Posterior cingulate gyrus (tissue), 11 donors: ENCODE measurements at places on chromosomes 3 and 15.

DNA sequence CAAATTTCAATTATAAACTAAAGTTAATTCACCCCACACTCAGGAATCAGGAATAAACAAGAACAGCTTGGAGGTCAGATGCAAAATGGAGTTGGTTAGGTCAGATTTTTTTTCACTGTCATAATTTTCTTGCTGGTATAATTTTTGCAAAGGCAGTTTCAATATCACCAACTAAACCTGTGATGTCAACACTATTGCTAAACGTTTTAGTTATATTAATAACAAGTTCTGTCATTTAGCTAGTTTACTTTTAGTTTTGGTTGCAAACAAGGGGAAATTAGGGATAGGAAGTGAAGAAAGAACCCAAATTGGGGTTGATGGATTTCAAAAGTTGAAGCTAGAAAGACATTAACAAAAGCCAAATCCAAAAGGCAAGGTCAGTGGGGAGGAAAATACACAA is 4.6 kb upstream of the CPB1 start:
- no peak for DNase-seq

DNA sequence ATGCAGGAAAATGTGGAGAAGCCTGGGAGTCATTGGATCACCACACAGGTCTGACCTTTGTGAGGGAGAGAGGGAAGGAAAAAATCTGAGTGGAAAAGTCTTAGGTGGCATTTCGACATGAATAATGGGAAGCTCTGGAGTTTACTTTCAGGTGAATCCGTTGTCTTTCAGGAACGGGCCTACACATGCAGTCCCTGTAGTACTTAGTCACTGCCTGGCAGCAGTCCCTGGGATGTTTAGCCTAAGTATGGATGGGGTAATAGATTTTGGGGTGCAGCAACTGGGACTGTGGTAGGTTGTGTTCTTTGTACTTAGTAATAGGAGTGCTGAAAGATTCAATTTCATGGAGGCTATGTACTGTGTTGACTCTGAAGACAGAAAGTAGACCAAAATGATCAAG is 227.5 kb upstream of the EPHA3 start:
- DNase-seq: no peak

DNA sequence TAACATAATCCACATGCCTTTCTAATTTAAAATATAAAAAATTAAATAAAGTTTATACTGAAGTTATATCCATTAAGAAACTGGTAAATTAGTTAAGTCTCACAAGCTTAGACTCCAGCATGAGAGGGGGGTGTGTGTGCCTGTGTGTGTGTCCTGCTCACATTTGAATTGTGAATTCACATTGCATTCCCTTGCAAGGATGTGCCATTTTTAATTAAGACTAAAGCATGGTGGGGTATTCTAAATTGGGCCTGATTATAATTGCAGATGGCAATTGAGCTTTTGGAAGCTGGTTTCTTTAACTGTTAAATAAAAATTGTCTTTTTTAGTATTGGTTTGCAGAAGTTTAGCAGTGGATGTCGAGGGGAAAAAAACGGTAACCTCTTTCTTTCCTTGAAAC is 56.9 kb downstream of the PTPRG start:
- no peak for DNase-seq

DNA sequence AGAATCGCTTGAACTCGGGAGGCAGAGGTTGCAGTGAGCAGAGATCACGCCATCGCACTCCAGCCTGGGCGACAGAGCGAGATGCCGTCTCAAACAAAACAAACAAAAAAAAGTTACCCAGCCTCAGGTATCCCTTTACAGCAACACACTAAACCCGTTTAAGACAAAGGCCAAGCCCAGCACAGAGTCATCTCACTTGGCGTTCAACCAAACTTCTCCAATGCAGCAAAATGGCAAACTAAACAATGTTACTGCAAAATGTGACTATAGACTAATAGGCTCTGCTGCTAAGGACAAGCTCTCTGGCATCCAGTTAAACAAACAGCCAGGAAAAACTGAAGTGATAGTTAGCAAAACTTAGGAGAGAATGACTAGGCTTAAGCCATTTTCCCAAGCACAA is 6.4 kb upstream of the FAM219B start:
- no peak for DNase-seq

DNA sequence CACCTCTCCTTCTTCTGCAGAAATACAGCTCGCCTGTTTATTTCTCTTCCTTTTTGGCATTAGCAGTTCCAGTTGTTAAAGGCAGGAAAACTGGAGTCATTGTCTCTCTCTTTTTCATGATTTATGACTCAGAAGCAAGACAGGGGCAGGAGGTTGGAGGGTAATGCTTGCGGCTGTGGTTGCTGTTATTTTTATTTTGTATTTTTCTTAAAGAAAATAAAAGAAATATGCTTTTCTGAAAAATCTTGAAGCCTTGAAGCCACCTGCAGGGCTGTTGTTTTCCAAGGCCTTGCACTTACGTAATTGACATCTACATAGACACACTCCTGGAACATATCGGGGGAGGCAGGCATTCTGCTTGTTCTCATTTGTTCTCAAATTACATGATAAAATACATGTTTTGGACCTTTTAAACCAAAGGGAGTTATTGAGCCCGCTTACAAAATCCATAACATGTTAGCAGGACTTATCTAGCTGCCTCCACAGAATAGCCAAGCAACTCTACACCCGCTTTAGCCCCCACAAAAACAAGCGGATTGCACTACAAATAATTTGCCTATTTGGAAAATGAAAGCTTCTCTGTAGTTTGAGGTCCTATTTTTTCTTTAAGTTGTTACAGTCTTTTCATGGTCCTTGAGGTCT is 1004.6 kb upstream of the NR2F2 start:
- no peak for DNase-seq

DNA sequence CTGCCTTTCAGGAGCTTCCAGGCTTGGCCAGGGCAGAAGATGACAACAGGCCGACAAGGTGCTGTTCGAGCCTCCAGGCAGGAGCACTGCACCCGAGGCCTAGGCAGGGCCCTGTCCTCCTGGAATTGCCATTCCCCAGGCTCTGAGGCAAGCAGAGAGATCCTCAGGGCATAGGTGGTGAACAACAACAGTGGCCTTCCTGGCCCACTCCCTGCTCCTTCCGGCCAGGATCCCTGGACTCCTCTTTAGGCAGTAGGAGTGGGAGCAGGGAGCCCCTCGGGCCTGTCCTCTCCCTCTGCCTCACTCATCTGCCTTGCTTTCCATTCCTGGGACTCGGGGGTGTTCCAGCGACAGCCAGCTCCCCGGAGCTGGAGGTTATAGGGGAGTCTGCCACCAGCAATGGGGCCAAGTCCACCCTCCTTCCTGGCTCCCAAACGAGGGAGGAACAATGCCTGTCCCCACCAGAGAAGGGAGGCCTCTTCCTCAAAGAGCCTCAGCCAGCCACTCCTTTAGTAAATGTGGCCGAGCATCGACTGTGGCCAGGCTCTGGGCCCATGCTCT is 135.0 kb downstream of the NUP210 start:
- DNase-seq: no peak

DNA sequence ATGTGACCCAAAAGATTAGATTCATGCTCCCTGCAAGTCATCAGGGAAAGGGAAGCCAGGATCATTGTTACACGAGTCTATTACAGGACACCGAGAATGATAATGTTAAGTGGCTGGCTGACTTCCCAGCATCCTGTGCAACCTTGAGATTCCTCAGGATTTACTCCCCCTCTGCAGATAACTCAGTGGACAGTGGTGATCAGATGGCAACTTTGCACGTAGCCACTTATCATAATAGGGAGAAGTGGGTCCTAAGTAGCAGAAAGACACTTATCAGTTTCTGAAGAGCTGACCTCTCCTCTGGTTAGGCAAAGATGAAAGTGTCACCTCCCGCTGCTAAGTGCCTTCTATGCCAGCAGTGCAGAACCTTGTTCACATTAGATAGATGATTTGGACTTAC is 6.7 kb upstream of the TMPRSS7 start:
- no peak for DNase-seq

- DNase-seq: no peak
These were observed 49.8 kb downstream of the LDHAL6B start for GRCh38 chr15:59256482-59256881.

DNA sequence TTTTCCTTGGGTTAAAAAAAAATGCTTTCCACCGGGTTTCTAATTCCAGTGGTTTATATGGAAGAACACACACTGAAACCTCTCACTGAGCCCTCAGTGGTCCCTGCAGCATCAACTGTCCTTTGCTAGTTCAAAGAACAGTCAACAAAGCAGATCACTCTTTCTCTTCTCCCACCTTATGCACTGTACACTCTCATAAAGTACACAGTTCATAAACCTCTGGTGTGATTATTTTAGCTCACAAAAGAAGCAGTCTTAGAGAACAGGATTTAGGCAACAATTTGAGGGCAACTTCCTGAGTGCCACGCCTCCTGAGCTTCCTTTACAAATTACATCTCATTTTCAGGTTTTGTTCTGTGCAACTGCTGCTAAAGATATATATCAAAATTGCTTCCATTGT is 728.4 kb upstream of the GOLIM4 start:
- DNase-seq: no peak

GRCh38 chr3:45654397-45654944 is 34.7 kb upstream of the SACM1L start:
- DNase-seq: no peak

DNA sequence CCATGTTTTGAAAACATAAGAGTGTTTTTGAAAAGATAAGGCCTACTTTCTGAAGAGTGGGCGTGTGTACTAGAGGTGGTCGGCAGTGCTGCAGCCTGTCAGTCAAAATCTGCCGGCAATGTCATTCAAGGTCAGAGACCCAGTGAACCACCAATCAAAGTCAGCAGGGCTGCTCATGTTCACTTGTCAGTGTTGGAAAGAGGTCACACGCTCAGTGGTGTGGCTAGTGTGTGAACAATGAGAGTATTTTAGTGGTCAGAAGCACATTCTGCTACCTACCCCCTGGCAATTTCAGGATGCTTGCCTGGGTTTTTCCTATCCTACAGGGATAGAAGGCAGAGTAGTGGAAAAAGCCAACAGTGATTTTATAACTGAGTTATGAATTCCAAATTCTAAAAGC is 278.5 kb upstream of the ONECUT1 start:
- no peak for DNase-seq

DNA sequence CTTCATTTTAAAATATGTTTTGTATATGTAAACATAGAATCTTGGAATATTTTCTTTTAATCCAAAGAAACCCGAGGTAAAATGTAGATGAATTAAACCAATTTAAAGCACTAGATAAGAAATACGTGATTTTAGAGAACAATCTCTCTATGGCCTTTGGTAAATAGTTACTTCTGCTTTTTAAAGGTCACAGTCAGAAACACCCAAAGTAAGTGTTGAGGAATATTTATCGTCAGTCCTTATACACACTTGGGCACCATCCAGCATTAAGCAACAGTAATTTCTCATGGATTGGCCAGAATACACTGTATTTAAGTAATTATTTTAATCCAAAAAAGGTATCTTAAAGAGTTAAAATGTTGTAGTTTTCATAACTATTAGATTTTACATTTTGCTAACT is 713.2 kb downstream of the NLGN1 start:
- DNase-seq: no peak

DNA sequence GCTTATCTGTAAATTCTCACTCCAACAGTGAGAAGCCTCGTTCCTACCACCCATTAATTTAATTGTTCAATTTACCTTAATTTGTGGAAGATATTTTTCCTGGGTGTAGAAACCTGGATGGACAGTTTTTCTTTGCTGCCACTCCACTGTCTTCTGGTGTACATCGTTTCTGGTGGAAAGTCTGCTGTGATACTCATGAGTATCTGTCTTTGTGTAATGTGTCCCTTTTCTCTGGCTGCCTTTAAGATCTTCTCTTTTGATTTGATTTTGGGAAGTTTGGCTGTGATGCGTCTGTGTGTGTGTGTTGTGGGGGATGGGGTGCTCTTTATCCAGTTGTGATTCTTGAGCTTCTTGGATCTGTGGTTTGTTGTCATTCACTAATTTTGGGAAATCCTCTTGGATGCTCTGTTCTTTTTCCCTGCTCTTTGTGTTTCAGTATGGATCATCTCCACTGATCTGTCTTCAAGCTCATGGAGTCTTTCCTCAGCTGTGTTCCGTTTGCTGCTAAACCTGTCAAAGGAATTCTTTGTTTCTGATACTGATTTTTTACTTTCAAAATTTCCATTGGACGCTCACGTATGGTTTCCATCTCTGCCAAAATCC is 42.2 kb upstream of the NR2C2 start:
- DNase-seq: no peak
